Tibial nerve (tissue), 4 donors: ENCODE measurements at places on chromosomes 13 and 19. TPM values are rescaled to one million over a fixed set of nuclear protein-coding genes. Genes with fewer than 3 reads are reported as not detected.

DNA sequence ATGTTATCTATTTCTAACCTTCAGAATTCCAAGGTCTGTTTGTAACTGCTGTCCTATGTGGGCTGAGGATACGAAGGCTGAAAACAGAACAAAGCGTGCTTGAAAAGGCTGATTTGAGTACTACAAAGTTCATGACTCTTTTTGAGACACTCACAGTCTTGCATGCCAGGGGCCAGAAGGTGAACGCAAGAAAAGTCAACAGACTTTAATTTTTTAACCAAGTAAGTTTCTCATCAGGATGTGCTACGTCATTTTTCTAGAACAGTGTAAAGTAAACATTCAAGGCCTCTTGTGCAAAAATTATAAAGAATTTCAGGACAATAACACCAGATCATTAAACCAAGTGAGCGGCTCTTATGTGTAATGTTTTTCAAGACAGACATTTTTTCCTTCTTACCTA lies 163.5 kb downstream of the COG6 start:
- H3K4me3 ChIP-seq: no peak overlapping the region
- H3K27ac ChIP-seq: no peak overlapping the region
- peaks cover 45% of the 10 kb centered on the region for H3K4me1 ChIP-seq
- H3K36me3 ChIP-seq: no peaks in the 10 kb centered on the region
- no peaks in the 10 kb centered on the region for H3K27me3 ChIP-seq

DNA sequence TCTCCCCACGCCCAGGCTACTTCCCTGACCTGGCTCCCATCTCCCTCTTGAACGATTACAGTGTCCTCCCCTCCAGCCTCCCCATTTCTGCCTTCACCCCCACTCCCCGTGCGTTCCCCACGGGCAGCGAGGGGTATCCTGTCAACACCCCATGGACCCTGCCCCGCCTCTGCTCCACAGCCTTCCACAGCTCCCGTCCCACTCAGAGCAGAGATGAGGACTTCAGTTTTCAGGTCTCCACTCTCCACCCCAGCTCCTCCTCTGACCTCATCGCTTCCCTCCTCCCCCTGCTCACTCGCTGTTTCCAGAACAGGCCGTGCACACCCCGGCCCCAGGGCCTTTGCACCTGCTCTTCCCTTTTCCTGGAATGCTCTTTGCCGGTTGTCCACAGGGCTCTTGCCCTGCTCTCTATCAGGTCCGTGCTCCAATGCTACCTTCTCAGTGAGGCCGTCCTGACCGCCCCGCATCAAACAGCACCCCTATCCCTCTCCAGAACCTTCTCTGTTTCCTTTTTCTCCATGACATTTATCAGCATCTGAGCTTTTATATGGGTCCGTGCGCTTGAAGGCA lies 15.0 kb downstream of the LRRC4B start:
- H3K36me3 ChIP-seq: no peaks in the 10 kb centered on the region
- H3K27ac ChIP-seq: no peak overlapping the region
- H3K4me3 ChIP-seq: no peak overlapping the region
- DNase-seq: no peak
- H3K27me3 ChIP-seq: peaks cover 92% of the 10 kb centered on the region

- H3K4me1 ChIP-seq: peaks cover 6% of the 10 kb centered on the region
- H3K36me3 ChIP-seq: peaks cover 9% of the 10 kb centered on the region
- no peak for DNase-seq
- no peaks in the 10 kb centered on the region for H3K27me3 ChIP-seq
- H3K4me3 ChIP-seq: peak overlapping the region; percentile 87
These were observed 871 bp upstream of the ZNF583 start for GRCh38 chr19:56403261-56403660.

DNA sequence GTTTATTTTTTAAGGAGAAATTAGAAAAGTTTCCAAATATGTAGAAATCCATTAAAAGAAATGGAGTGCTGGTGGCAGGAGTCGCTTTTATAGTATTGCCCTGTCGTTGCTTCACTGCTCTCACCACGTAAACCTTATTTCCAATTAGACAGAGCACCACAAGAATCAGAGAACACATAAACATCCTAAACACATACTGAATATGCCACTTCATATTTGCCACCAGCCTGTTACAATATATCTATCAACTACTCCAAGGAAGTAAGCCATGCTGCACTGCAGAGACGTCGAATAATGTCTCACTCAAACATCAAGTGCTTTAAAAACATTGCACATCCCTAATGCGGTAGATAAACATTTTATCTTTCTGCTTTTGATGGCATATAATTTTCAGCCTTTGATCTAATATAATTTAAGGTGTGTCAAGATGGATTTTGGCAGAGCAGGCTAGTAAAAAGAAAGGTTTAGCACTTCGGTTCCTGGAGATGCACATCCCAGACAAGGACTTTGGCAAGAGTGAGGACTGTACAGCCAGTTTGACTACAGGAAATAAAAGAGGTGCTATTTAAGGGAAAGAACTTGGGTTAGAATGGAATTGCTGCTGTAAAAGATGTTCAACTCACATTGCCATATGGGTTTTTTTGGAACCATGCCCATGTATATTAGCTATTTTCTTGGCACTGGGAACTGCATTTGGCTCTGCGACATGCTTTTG lies 932.3 kb downstream of the EFNB2 start:
- no peak overlapping the region for H3K27ac ChIP-seq
- H3K4me1 ChIP-seq: no peaks in the 10 kb centered on the region
- H3K36me3 ChIP-seq: no peaks in the 10 kb centered on the region

DNA sequence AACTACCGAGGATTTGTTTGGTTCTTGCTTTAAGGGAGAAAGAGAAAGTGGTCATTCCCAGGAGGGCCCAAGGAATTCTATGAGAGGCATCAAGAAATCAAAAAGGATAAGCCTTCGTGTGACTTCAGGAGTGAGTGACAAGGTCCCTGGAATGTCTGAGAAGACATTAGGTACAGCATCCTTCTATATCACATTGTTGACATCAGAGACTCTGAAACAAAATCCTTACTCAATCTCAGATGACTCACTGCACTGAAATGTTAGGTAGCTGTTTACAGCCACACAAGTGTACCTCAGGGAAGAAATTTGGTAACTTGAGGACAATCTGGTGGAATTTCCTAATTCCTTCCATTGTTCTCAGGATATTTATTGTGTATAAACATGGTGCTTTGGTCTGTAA lies 7.9 kb upstream of the LGALS14 start:
- H3K36me3 ChIP-seq: no peaks in the 10 kb centered on the region
- DNase-seq: no peak
- H3K27ac ChIP-seq: no peak overlapping the region
- no peaks in the 10 kb centered on the region for H3K4me1 ChIP-seq
- no peak overlapping the region for H3K4me3 ChIP-seq

- no peaks in the 10 kb centered on the region for H3K36me3 ChIP-seq
- no peaks in the 10 kb centered on the region for H3K27me3 ChIP-seq
- peaks cover 9% of the 10 kb centered on the region for H3K4me1 ChIP-seq
- H3K27ac ChIP-seq: no peak overlapping the region
- DNase-seq: no peak
These were observed 2.7 kb upstream of the RASAL3 start for GRCh38 chr19:15466851-15467733.

DNA sequence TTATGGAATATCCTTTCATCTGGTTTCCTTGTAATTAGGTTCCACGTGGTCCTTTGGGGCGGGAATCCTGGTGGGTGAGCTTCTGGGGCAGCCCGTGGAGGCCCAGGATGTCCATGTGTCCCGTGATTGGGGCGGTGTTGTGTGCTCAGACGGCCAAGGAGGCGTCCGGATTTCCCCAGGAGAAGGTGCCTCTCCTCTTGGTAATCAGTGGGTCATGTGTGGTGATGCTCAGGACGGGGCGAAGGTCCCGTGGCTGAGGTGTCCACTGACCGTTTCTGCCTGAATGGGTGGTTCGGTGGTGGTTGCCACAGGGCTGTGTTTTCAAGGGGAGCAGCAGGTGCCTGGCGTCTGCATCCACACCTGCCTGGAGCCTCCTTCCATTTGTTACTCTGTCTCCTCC lies 52.2 kb upstream of the F7 start:
- H3K27ac ChIP-seq: no peak overlapping the region
- H3K4me1 ChIP-seq: peaks cover 6% of the 10 kb centered on the region
- DNase-seq: no peak
- H3K4me3 ChIP-seq: no peak overlapping the region
- peaks cover 36% of the 10 kb centered on the region for H3K27me3 ChIP-seq

DNA sequence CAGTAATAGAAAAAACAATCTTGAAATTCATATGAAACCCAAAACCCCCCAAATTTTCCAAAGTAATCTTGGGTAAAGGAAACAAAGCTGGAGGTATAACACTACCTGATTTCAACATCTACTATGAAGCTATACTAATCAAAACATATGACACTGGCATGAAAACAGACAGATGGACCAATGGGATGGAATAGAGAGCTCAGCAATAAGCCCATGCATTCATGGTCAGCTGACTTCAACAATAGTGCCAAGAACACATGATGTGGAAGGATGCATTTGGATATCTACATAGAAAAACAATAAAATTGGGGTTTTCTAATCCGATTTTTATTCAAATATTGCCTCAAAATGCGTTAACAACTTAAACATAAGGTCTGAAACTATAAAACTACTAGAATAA lies 32.2 kb upstream of the ZNF766 start:
- H3K27ac ChIP-seq: no peak overlapping the region
- H3K27me3 ChIP-seq: no peaks in the 10 kb centered on the region
- H3K4me1 ChIP-seq: no peaks in the 10 kb centered on the region
- no peaks in the 10 kb centered on the region for H3K36me3 ChIP-seq

DNA sequence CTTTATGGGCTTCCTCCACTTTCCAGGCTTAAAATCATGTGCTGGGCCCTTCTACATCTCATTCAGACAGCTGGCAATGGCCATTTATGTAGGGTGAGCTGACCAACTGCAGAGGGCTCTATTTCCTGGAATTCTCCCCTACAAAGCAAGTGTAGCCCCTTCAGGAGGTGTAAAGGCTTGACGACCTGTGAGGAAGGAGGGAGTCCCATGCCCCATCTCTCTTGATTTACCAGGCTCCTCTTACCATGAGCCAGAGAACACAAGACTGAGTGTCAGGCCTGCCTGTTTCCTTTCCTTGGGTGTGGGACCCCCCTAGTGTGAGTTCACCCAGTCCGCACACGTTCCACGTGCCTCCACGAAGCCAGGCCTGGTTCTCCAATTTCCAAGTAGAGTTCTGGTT lies 16.6 kb downstream of the ZNF536 start:
- no peaks in the 10 kb centered on the region for H3K4me1 ChIP-seq
- H3K4me3 ChIP-seq: no peak overlapping the region
- no peaks in the 10 kb centered on the region for H3K27me3 ChIP-seq
- no peaks in the 10 kb centered on the region for H3K36me3 ChIP-seq

DNA sequence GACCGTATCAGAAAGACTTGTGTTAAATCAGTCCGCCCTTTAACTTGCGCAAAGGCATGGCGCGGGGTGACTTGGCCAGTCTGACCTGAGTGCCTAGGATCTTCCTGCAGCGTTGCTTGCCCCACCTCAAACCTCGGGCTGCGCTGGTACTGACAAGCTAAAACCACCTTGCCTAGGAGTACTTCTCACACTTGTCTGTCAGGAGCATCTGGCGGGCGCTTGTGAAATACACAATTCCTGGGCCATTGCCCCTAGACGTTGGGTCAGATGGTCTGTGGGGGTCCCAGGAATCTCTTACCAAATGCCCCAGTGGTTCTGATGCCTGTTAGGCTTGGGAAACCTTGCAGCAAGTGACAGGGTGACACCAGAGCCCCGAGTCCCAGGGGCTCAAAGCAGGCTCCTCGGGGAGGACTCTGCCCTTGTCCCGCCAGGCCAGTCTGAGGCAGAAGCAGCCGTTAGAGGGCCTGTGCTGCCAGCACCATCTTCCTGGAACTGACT lies 12.9 kb downstream of the CEBPG start:
- H3K4me3 ChIP-seq: no peak overlapping the region
- no peaks in the 10 kb centered on the region for H3K27me3 ChIP-seq
- no peaks in the 10 kb centered on the region for H3K36me3 ChIP-seq
- no peak for DNase-seq
- no peak overlapping the region for H3K27ac ChIP-seq

DNA sequence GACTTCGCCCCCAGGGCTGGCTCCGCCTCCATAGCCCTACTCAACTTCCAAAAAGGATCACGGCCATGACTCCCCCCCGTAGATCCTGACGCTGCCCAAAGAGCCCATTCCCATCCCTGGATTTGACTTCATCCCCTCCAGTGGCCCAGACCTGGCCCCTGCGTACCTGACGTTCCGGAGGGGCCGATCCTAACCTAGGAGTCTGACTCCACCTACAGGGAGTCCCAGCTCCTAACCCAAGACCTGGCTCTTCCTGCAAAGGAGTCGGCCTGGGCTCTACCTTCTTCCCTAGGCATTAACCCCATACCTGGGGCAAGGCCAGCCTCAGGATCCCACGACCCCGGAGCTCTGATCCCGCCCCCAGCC lies 10.8 kb downstream of the STAP2 start:
- no peaks in the 10 kb centered on the region for H3K36me3 ChIP-seq
- H3K4me1 ChIP-seq: no peaks in the 10 kb centered on the region
- peak overlapping the region; percentile 21 for H3K4me3 ChIP-seq

- DNase-seq: no peak
- H3K27ac ChIP-seq: no peak overlapping the region
- no peak overlapping the region for H3K4me3 ChIP-seq
- no peaks in the 10 kb centered on the region for H3K4me1 ChIP-seq
- no peaks in the 10 kb centered on the region for H3K36me3 ChIP-seq
- no peaks in the 10 kb centered on the region for H3K27me3 ChIP-seq
These were observed 8.6 kb upstream of the SLC7A9 start for GRCh38 chr19:32877977-32878745.

DNA sequence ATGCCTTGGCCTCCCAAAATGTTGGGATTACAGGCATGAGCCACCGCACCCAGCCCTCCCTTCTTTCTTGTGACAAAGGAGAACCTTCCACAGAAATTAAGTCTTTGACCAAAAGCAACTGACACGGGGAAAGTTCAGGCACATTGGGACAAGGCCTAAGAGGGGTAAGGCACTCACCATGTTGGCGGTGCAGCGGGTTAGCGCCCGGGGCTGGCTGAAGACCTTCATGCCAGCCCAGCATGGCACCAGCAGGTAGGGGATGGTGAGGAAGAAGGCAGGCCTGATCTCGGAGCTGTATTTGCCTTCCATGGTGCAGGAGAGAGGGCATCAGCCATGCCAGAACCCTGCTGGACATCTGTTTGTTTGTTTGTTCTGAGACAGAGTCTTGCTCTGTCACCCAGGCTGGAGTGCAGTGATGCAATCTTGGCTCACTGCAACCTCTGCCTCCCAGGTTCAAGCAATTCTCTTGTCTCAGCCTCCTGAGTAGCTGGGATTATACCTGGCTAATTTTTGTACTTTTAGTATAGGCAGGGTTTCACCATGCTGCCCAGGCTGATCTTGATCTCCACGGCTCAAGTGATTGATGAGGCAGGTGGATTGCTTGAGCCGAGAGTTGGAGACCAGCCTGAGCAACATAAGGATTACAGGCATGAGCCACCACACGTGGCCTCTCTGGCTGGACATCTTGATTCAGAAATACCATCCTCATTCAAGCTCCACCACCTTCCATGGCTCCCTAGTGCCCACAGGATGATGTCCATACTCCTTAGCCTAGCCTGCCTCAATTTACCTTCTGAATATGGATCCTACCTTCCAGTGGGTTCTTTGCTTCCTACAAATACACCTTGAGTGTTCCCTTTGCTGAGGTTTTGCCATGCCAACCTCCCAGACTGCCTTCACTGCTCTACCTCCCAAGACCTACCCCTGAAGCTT lies 4.4 kb downstream of the TM6SF2 start:
- H3K27ac ChIP-seq: no peak overlapping the region
- H3K4me1 ChIP-seq: no peaks in the 10 kb centered on the region
- DNase-seq: no peak
- no peak overlapping the region for H3K4me3 ChIP-seq
- no peaks in the 10 kb centered on the region for H3K27me3 ChIP-seq

Gene ATP8A2
- 1.7 TPM for total RNA-seq

Gene SIGLEC7
- 0.87 TPM for total RNA-seq

Gene CEACAM3
- total RNA-seq: not detected

Gene CPB2
- total RNA-seq: not detected

Gene ZNF442
- 4.2 TPM for total RNA-seq

Gene PABPC3
- 0.42 TPM for total RNA-seq

Gene DDA1
- total RNA-seq: 5.7 TPM

Gene HIF3A
- 196 TPM for total RNA-seq
